Renal pelvis (tissue), 12 donors: ENCODE measurements at places on chromosomes 3 and 15. TPM values are rescaled to one million over a fixed set of nuclear protein-coding genes. Genes with fewer than 3 reads are reported as not detected.

GRCh38 chr15:42728560-42728959 lies 8.4 kb downstream of the CDAN1 start:
- no peak for DNase-seq

DNA sequence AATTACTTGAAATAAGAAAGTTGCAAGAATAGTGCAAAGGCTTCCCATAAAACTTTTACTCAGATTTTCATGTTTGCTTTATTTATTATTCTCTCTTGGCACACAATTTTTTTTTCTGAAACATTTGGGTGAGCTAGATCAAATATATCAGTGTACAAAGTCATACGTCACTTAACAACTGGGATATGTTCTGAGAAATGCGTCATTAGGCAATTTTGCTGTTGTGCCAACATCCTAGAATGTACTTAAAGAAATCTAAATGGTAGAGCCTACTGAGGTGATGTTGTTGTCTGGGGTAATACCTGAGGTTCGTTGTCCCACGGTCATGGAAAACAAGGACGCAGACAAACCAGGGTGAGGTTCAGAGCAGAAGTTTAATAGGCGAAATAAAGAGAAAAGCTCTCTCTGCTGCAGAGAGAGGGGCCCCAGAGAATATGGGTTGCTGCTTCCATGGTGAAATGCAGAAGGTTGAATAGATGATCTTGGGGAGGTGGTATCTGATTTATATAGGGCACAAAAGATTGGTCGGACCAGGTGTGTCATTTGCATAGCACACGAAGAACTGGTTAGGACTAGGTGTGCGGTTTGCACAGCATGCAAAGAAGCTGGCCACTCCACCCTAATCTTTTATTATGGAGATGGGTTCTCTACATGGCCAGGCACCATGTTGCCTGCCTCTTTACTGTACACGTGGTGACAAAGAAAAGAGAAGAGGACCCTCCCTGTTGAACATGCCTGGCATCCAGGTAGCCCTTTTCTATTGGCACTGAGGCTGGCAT lies 8.8 kb upstream of the GRAMD1C start:
- no peak for DNase-seq

DNA sequence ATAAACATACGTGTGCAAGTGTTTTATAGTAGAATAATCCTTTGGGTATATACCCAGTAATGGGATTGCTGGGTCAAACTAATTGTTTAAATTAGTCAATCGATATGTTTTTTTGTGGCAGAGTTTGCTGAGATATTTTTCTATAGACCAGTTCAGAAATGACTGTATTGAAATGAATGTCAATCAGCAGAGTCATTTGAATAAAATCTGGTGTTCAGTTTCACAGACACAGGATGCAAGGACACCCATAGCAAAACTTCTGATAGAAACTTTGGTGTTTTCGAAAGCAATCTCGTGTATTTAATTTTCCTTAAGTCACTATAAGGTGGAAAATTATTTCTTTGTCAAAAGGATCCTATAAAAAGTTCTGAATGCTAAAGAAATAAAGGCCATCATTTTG lies 434.4 kb downstream of the RAP2B start:
- no peak for DNase-seq

DNA sequence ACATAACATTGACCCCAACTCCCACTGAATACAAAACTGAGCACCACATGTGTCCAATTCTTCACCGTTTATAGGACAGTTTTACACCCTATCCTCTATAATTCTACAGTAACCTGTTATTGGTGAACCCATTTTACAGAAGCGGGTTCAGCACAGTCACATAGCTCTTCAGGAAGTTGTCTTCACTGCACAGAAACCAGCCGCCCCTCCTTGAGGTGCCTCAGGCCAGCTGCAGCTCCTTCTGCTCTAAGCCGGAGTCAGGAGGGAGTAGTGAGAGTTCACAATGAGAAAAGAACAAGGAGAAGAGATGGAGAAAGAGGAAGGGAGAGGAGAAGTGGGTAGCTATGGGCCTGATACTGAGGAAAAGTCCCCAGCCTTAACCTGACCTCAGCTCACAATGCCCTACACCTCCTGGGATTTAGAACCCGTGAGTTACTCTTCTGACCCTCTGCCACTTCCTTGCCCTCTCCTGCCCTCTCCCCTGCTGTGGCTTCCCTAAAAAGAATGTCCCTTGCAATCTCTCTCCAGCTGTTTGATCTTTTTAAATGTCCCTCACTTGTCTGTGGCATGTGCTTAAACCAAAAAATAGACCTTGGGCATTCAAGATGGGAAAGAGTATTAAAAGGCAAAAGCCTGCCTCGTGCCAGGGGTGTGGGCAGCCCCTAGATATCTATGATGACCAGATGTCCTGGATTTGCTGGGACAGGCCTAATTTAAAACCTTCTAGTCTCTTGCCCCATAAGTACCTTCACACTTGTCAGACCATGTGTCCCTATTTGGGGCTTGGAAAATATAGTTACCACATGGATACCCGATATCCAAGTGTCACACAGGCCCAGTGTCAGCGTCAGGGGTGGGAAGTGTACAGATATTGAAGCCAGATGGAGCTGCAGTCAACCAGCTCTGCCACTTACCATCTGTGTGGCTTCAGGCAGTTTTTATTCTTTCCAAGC lies 71.3 kb upstream of the HES1 start:
- no peak for DNase-seq

- DNase-seq: no peak
These were observed at the start of gene TM4SF18 for GRCh38 chr3:149333176-149333859. Gene TM4SF18 (minus strand): TSS chr3:149333636. CDS start chr3:149333382, 254 bp downstream.

- DNase-seq: no peak
These were observed 15.7 kb downstream of the ACAN start for GRCh38 chr15:88818920-88819319.

TMEM42 gene
- 34.3 TPM for polyA plus RNA-seq
